ENCODE measurements at places on chromosomes 2 and 18.

DNA sequence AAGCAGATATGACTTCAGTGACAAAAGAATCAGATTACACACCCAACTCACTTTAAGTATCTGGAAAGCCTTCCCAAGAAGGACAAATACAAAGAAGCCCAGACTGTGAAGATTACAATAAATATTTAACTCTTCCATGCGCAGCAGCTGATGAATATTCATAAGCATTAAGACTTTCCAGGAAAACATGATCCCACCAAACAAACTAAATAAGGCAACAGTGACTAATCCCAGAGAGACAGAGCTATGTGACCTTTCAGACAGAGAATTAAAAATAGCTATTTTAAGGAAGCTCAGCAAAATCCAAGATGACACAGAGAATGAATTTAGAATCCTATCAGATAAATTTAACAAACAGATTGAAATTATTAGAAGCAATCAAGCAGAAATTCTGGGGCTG is 108.2 kb upstream of the UBE2E3 start:
- DNase-seq = no peak

GRCh38 chr2:223222397-223222796 is 170.4 kb downstream of the KCNE4 start:
- no peak for DNase-seq

DNA sequence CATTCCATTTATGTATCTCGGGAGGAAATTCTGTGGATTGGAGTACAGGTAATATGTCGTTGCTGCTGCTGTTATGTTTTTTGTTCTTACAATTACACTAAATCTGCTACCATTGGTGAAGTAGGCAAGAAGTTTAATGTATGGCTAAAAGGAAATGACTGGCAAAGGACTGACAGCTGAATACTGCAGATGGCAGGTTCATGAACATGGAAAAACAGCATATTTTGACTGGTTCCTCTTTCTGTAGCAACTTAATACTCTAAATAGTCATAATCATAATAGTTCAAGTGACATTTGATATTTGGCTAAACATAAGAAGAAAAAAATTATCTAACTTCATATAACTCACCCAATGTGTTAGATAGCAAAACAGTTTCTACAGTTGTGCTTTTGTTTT is 84.5 kb upstream of the PGAP1 start:
- DNase-seq = no peak

DNA sequence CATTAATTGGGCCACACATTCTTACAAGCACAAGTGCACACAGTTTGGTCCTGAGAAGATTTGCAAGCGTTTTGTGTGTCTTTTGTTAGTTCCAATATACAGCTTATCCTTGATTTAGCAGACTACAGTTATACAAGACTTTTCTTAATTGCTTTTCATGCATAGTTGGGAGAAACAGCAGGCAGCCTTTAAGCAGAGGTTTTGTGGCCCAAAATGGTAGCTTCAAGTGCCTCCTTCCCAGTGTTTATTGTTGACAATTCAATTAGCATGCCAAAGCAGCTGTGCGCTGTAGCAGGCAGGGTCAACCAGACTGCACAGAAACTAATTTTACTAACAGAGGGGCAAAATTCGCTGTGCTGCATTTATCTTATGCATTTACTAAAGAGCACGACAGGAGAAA is 47.5 kb downstream of the FRZB start:
- no peak for DNase-seq

DNA sequence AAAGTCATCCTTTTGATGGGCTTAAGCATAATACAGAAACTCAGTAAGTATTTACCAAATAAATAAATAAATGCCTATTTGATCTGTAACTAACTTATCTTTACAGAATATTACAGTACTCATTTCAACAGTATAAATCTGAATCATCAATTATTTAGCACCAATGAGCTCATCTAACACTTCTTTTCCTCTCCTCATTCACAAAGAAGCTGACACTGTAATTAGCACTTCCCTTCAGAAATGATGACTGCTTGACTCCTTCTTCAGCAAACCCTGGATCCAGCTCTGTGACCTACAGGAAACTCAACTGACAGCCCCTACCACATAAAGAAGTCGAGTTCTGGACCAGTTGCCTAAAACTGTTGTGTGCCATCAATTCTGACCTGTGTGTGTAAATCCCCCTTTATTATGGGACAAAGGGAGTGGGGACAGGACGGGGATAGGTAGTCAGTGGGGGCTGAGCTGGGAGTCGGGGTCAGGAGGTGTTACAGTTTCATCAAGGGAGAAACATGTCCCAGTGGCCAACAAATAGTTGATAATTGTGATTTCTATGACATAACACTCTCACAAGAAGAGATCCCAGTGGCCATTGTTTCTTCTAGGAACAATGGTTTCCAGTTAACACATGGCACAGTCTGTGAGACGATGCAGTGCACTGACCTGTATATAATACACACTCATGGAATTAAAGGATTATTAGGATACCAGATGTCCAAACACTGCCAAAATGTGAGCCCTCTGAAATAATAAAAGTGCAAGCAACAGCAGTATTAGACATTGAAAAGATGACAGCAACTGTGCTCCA is 68.7 kb downstream of the STK39 start:
- DNase-seq = no peak
